ENCODE measurements at places on chromosomes 2 and 18.

GRCh38 chr2:239152916-239153305 lies 247.9 kb downstream of the HDAC4 start:
- no peak for DNase-seq

DNA sequence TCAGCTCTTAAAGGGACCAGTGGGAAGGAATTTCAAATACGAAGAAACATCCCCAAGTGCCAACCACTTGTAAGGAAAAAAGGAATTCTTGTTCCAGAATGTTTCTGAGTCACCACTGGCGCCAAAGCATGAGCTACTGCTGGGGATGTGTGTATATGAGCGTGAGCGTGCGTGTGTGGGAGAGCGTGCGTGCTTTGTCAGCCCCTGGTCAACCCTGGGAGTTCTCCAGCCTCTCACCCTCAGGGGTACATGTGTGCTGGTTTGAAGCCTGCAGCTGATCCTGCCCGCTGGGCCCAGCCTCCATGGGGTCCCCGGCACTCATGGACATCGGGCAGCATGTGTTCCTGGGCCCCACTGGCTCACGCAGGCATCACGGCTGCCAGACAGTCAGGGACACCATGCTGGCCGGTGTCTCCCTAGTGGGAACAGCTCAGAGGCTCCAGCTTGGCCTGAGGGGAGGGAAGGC lies 17.1 kb downstream of the HS6ST1 start:
- no peak for DNase-seq

GRCh38 chr2:160570376-160570775 lies 76.8 kb upstream of the RBMS1 start:
- DNase-seq = no peak

DNA sequence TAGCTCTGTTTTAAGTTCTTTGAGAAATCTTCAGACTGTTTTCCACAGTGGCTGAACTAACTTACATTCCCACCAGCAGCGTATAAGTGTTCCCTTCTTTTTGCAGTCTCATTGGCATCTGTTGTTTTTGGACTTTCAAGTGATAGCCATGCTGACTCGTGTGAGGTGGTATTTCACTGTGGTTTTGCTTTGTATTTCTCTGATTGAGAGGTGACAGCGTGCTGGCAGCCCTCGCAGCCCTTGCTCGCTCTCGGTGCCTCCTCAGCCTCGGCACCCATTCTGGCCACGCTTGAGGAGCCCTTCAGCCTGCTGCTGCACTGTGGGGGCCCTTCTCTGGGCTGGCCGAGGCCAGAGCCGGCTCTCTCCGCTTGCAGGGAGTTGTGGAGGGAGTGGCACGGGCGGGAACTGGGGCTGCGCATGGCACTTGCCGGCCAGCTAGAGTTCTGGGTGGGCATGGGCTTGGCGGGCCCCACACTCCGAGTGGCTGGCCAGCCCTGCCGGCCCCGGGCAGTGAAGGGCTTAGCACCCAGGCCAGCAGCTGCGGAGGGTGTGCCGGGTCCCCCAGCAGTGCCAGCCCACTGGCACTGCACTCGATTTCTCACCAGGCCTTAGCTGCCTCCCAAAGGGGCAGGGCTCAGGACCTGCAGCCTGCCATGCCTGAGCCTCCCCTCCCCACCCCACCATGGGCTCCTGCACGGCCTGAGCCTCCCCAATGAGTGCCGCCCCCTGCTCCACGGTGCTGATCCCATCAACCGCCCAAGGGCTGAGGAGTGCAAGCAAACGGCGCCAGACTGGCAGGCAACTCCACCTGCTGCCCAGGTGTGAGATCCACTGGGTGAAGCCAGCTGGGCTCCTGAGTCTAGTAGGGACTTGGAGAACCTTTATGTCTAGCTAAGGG lies 151.8 kb downstream of the IRS1 start:
- no peak for DNase-seq

DNA sequence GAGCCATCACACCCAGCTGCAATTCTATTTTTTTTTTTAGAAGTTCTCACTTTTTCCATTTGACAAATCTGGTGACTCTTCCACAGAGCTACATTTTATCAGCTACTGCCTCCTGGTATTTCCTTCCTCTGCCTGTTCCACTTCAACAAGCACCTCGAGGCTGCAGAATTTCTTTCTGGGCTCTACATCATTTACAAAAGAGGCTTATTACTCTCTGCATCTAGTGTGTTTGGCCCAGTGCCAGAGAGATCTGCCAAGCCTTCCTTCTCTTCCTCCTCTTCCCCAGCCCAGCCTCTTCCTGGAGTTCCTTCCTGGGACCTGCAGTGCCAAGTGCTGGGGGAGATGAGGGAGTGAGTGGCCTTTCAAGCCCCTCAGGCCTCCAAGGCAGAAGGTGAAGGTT lies 119.6 kb upstream of the ITGA6 start:
- no peak for DNase-seq

DNA sequence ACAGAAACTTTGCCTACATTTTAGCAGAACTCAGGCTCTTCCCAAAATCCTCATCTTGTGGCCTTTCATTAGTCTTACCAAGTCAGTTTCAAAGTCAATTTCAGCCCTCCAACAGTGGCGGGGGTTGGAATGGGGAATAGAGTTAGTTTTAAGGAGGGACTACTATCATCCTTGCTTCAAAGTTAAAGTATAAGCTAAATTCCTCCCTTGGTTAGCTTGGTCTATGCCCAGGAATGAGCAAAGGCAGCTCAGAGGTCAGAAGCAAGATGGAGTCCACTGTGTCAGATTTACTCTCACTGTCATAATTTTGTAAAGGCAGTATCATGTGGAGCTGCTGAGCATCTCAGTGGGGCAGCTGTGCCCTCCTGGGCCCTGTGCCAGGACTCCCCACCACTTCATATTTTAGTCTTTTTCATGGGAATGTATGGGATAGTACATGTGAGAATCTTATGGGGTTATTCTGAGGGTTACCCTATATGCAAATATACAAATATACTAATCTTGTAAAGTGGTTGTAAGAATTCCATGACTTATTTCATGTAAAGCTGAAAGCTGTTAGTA lies 145.2 kb upstream of the MMADHC start:
- DNase-seq = no peak

- DNase-seq = no peak
These were observed 97.7 kb downstream of the CDC42EP3 start for GRCh38 chr2:37573451-37574388.

- no peak for DNase-seq
These were observed 188.8 kb downstream of the TSN start for GRCh38 chr2:121944072-121944831.

- DNase-seq = no peak
These were observed 461.0 kb downstream of the DLGAP1 start for GRCh38 chr18:3993941-3994687.

- no peak for DNase-seq
These were observed 6.3 kb downstream of the OST4 start for GRCh38 chr2:27065128-27065527.

- no peak for DNase-seq
These were observed 202.4 kb downstream of the FBXO15 start for GRCh38 chr18:73945130-73945792.

- peak; percentile 37 for DNase-seq
These were observed 233.8 kb downstream of the ICOS start for GRCh38 chr2:204170411-204170810.

DNA sequence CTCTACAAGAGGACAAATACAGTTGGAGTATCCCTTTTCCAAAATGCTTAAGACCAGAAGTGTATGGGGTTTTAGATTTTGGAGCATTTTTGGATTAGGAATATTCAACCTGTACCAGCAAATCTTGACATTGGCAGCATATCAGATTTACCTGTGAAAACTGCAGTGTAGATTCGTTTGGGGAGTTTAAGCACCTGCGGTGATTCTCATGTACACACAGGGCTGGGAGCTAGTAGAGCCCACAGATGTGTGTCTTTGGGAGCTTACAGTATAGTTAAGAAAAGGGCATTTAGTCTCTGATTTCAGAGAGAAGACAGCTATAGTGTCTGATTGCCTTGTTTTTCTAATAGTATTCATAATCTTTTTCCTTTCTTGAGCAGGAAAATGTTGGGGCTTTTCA lies 30.1 kb downstream of the PTCD3 start:
- DNase-seq = no peak

DNA sequence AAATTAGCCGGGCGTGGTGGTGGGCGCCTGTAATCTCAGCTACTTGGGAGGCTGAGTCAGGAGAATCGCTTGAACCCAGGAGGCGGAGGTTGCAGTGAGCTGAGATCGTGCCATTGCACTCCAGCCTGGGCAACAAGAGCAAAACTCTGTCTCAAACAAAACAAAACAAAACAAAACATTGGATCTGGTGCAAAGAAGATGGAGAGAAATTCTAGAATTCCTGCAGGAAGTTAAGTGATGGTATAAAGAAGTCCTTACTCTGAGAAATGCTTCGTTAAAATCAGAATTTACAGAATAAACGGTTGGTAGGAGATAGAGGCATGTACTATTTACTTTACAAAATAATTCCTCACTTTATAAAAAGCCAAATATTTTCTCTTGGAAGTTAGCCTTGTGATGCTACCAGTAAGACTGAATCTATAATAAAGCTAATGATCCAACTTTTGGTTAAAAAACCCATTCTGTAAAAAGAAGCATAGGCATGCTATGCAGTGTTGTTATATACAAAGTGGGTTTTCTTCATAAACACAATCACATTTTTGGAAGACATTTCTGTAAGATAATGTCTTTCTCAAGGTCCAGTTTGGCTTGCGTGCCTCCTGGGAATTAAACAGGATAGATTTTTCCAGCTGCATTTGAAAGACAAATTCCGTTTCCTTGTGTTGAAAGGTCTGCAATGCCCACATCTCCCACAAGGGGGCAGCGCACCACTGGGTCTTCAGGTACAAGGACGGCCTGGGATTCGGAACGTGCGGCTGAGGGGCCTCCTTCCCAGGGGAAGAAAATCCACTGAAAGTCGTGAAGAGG lies 35.6 kb upstream of the PNO1 start:
- peak; percentile 85 for DNase-seq

- no peak for DNase-seq
These were observed 74.5 kb downstream of the PIEZO2 start for GRCh38 chr18:11074889-11075288.

Measured in ELF-1 (cell line).